ENCODE measurements at places on chromosomes 1 and 21.
A peak's percentile ranks its signal among the peaks of the same experiment; 100 is the strongest.

DNA sequence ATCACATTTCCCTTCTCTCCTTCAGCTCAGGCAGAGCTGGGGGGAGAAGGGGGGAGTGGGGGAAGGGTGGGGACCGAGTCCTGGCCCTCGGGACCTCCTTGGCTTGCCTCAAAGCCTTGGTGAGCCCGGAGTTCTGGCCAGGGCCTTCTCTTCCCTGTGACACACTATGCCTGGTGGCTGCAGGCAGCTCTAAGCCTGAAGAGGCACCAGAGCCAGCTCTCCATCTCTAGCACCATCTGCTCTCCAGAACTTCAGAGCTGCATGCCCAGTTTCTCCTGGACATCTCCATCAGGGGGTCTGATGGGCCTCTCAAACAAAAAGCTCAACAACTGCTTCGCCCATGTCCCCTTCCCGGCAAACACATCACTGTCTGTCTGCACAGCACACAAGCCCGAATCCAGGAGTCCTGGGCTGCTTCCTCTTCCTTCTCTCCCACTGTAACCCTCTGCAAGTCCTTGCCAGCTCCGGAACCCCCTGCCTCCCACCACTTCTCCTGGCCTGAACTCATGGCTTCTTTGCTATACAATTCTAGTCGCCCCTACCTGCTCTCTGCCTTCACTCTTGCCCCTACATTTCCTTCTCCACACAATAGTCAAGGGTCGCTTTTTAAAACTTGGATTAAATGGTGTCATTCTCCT is 26.5 kb downstream of the KIAA1614 start:
- peak; percentile 84 for DNase-seq

DNA sequence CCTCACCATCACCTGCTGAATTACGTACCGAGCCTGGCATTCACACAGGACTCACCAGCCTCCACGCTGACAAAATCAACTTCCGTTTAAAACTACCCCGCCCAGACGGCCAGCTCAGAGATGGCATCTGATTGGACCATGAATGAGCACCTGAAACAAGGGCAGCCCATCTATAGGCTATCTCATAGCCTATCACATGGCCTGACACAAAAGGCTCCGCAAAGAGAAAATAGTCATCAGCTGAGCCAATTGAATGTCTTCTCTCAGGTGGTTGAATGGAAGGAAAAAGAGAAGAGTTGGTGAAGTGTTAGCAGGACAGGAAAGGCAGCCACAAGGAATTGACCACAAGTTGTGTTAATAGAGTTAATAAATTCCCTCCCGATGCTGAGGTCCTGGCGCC is 50.6 kb upstream of the ZC3H12A start:
- DNase-seq: no peak

GRCh38 chr1:10677491-10678391 is 118.7 kb downstream of the CASZ1 start:
- no peak for DNase-seq

GRCh38 chr1:36622741-36623648 is 140.3 kb upstream of the CSF3R start:
- DNase-seq: no peak

GRCh38 chr1:53622531-53622930 is 116.4 kb downstream of the GLIS1 start:
- no peak for DNase-seq

DNA sequence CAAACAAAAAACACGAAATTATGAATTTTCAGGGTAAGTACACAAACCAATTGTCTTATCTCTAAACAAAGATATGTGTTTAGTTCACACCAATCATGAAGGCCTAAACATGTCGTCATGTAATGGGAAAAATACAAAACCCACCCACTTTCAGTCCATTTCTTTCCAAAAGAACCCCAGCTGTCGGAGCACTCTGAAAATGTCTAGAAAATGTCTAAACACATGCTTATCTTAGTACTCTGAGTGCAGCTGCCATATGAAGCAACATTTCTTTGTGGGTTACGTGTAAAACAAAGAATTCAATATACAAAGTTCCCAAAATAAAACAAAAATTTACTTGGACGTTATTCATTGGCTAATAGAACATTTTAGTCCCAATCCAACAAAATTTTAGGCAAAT is 22.7 kb downstream of the SERBP1 start:
- DNase-seq: no peak

- DNase-seq: no peak
Measured at GRCh38 chr1:231750818-231751362, 124.3 kb downstream of the DISC1 start.

GRCh38 chr1:54805981-54806381 is 4.9 kb upstream of the TTC22 start:
- DNase-seq: no peak

- no peak for DNase-seq
Measured at GRCh38 chr1:1165485-1165884, 8.2 kb upstream of the TTLL10 start.

- DNase-seq: no peak
Measured at GRCh38 chr1:198889101-198889500, 250.3 kb downstream of the PTPRC start.

DNA sequence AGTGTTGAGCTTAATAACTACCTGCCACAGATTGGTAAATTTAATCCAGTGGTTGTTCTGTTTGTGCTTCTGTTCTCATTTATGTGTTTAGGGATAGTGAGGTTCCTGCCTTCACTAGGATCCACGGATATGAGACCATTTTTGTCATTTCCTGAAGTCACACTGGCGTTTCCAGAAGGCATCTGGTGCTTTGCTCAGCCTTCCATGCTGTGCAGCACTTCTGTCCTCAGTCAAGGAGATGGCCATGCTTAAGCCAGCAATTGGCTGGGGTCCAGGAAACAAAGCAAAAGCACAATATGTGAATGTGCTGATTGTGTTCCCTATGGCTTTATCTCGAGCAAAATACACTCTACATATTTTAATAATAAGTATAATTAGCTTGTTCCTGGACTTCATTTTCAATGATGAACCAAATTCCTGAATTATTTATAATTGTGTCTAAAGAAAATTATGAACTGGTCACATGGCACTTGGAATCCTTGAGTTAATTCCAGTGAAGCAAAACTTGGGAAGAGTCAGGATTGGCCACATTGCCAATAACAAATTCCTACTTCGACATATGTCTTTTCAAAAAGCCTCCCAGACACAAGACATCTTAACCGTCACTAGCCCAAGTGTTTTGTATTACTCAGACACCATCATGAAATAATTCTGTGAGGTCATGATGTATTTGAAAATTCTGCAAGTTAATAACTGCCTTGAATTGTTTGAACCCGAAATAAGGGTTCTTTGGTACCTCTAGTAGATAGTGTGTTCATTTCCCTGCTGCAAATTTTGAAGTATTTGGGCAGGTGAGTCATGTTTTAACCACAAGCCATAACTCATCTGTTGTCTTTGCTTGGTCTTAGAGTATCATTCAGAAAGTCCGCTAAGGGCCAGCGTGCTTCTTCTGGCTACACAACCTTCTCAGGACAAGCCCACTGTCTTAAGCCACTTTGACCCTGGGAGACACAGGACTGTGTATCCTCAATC is 412.4 kb downstream of the DISC1 start:
- DNase-seq: no peak

DNA sequence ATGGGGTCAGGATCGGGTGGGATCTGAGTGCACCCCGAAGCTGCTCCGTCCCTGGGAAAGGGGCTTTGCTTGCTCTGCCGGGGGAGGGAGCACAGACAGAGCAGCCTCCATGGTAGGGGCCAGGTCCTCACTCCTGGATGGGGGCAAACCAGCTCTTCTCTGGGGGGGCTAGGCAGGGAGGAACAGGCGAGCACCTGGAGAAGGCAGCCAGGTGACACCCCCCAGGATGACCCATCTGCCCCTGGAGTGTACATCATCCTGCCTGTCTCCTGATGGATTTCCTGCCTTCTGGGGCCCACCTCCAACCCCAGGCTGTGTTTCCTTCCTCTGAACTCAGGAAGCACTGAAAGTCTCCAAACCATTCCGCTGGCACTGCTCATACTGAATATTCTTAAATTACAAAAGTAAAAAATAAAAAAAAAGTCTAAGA is 248.0 kb downstream of the RHOU start:
- DNase-seq: no peak

GRCh38 chr1:9503001-9503675 is 36.1 kb upstream of the SLC25A33 start:
- DNase-seq: no peak

DNA sequence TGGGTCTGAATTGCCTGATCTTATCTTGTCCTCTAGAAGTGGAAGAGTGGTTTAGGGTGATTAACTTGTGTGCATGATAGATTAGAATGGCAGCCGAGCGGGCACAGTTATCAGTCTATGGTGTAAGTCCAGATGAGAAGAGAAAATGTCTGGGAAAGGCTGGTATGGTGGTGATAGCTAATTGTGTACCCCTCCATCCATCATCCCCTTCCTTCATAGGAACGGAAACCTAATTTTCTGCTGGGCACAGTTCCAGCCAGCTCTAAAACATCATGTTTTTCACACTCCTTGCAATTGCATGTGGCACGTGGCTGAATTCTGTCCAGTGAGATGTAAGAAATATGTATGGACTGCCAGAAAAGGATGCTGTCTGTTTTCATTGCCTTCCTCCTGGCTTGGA is 40.9 kb upstream of the ZP4 start:
- DNase-seq: no peak

GRCh38 chr1:22529901-22530621 is 33.2 kb upstream of the EPHA8 start:
- DNase-seq: no peak

- DNase-seq: no peak
Measured at GRCh38 chr1:24586970-24587820, 31.3 kb downstream of the NCMAP start.

DNA sequence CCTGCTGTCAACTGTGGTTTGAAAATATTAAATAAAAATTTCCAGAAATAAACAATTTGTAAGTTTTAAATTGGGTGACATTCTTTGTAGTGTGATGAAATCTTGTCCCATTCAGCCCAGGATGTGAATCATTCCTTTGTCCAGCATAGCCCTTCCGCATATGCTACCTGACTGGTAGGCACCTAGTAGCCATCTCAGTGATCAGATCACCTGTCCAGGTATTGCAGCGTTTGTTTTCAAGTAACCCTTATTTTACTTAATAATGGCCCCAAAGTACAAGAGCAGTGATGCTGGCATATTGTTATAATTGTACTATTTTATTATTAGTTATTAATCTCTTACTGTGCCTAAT is 351.6 kb upstream of the B3GALT2 start:
- no peak for DNase-seq

DNA sequence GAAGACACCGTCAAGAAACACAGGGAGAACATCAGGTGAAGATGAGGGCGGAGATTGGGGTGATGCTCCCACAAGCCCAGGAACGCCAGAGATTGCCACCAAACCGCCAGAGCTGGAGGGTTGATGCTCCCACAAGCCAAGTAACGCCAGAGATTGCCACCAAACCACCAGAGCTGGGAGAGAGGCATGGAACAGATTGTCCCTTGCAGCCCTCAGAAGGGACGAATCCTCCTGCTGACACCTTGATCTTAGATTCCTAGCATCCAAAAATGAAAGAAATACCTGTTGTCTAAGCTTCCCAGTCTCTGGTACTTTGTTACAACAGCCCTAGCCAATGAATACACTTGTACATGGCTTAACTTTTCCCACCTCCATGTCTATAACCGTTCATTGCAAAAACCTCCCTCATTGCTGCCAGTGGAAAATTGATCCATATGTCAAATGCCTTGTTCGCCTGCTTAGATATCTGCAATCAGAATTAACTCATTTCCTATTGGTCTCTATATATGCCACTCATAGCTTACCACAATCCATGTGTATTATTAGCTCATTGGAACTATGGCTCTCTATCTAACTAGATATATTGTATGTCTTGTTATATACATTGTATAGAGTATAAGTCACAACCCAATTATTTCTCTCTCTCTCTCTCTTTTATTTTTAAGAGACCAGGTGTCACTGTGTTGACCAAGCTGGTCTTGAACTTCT is 127.4 kb downstream of the ADSS2 start:
- no peak for DNase-seq
